ENCODE measurements at places on chromosomes 16 and 17.

GRCh38 chr16:2432801-2433505 lies 3.7 kb downstream of the CCNF start:
- DNase-seq: no peak

DNA sequence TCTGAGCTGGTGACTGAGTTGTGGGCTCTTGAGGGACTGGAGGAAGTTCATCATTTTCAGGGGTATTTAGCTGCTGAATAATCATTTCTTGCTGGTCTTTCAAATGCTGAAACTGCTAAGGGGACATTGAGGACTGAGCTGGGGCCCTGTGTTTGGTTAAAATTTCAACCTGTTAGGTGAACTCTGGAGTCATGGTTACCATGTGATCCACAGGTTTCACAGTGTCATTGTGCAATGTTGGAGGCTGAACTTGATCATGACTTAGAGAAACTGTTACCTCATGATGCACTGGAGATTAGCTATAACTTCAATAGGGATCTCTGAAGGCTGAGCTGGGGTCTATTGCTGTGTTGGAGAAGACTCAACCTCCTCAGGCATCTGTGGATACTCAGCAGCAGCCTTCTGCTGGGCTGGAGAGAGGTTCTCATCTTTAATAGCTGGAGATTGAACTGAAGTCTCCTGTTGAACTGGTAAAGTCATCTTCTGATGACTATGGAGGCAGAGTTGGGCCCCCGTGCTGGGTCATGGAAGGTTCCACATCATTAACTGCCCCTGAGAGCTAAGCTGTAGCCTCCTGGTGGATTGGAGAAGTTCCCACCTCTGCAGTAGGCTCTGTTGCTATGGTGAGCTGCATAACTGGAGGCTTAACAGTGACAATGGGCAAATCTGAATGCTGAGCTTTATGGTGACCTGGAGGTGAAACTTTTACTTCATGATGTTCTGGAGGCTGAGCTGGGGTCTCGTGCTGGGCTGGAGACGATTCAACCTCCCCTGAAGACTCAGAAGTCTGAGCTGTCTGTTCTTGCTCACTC lies 15.2 kb downstream of the RDM1 start:
- no peak for DNase-seq

GRCh38 chr17:70859829-70860228 lies 690.5 kb downstream of the KCNJ2 start:
- no peak for DNase-seq

DNA sequence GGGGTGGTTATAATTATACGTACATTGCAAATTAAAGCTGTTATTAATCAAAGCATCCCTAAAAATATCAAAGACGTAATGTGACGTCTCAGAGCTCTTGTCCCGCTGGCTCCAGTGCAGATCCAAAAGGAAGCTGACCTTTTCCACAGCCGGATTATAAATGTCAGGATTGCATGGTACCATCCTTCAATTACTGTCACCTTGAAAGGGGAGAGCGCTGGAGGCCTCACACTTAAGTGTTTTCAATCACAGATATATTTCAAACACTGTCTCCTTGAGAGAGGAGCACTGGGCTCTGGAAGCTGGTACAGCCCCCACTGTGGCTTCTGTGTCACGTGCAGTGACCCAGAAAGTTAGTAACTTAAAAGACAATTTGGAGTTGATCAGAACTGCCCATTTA lies 94.2 kb downstream of the AIPL1 start:
- no peak for DNase-seq

DNA sequence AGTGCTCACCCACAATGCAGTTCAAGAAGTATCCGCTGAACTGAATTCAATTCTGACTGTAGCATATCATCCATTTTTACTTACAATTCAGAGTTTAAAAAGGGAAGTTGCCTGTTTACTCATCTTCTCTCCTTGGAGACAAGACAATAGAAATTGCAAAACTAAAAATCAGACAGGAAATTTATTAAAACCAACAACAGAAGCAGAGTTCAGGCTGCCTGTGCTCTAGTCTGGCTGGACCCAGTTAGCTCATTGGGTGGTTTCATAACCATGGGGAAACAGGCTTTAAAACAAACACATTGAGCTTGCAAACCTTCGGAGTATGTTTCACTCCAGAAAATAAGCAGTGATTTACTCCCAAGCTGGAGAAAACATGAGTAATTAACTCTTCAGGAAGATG lies 321.4 kb downstream of the GRIN2A start:
- DNase-seq: no peak

DNA sequence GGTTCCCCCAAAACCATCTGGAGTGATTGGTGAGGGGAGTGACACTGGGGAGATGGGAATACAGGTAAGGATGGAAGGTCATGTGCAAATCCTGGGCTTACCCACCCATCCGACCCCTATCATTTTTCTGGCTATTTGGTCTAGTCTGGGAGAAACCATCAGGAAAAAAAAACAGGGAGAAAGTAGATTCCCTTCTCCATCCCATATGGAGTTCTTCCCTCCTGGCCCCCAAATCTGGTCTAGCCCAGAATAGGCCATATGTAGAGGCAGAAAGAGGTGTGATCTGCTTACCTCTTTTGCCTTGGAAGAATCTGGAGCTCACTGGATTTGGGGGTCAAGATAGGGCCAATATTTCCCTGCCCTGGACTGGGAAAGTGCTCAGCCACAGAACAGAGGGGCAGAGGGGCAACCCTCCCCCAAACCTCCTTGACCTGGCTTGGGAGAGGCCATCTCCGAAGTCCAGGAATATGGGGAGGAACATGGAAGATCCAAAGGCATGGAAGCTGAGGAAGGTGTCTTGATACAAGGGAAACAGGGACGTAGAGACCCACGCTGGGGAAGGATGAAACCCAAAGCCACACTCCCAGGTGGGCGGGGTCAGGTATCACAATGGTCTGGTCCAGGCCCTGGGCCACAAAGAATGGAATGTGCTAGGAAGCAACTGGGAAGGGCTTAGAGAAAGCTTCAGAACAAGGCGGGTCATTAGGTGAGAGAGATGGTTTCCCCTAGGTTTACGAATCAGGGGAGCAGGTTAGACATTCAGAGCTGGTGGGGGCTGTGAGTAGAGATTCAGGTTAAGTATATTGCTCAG lies 16.2 kb downstream of the CHRNB1 start:
- no peak for DNase-seq

DNA sequence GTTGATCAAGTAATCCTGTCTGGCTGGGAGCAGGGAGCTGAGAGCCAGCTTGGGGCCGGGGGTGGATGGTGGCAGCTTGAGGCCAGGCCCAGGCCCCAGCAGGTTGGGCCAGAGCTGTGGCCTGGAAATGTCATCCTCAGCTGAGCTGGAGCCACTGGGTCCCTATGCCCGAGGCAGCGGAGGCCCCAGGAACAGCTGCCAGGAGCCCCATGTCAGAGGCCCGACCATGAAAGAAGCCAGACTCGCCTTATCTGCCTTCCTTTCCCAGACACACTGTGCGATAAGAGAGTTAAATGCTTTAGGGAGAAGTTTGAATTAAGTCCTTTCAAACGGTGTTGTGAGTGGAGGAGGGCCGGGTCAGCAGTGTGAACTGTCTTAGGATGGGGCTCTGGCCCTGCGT lies 3.5 kb downstream of the SMTNL2 start:
- no peak for DNase-seq

DNA sequence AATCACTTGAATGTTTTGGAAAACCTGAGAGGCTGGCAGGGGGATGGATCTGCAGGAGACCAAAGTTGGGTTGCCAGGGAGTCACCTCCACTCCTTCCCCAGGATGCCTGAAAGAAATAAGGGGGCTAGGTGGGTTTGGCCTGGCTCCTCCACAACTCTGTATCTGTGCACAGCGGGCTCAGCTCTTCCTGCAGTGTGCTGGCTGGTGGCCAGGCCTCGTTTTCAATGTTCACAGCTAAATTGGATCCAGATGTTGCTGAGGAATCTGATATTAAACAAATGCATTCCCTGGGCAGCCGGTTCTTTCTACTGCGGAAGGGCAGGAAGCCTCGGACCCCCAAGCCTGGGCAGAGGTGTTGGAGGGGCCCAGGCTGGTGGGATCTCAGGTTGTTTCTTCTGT lies 106.2 kb downstream of the N4BP1 start:
- no peak for DNase-seq

- DNase-seq: no peak
These were observed 275.7 kb downstream of the WWOX start for GRCh38 chr16:78375055-78375679.

- DNase-seq: no peak
These were observed 9.2 kb upstream of the SSTR2 start for GRCh38 chr17:73155410-73156165.

GRCh38 chr17:77737442-77738265 lies 220.8 kb upstream of the TNRC6C start:
- DNase-seq: no peak

- DNase-seq: no peak
These were observed 59.0 kb downstream of the ABR start for GRCh38 chr17:1120596-1121441.

DNA sequence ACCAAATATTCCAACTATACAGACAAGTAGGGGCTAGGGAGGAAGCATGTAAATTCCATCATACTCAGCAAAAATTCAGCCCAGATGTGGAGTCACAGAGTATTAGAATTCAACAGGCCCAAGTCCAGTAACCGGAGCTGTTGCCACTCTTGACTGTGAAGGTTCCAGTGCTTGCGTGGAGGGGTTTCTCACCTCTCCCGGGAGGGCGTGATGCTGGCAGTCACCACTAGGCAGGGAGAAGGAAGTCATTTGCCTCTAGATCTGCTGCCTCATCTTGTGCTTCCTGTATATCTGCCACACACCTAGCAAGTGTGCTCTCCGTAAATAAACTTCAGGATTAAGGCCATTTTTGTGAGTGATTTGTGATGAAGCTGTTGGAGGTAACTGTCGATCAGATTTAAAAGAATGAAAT lies 1.0 kb upstream of the CKLF start:
- peak; percentile 30 for DNase-seq

GRCh38 chr16:27474921-27475320 lies 72.9 kb downstream of the IL21R start:
- DNase-seq: no peak

DNA sequence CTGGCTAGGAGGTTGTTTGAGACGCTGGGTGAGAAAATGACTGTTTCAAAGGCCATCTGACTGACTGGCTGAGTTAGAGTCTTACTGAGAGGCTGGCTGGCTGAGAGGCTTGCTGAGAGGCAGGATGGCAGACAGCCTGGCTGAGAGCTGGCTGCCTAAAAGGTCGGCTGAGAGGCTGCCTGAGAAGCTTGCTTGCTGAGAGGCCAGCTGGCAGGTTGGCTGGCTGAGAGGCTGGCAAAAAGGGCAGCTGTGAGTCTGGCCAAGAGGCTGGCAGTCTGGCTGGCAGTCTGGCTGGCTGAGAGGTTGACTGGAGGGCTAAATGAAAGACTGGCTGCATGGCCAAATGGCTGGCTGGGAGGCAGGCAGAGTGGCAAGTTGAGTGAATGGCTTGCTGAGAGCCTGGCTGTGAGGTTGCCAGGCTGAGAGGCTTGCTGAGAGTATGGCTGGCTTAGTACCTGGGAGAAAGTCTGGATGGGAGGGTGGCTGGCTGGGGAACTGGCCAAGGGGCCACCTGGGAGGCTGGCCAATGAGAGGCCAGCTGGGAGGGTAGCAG lies 35.3 kb upstream of the ACSM2B start:
- DNase-seq: no peak

DNA sequence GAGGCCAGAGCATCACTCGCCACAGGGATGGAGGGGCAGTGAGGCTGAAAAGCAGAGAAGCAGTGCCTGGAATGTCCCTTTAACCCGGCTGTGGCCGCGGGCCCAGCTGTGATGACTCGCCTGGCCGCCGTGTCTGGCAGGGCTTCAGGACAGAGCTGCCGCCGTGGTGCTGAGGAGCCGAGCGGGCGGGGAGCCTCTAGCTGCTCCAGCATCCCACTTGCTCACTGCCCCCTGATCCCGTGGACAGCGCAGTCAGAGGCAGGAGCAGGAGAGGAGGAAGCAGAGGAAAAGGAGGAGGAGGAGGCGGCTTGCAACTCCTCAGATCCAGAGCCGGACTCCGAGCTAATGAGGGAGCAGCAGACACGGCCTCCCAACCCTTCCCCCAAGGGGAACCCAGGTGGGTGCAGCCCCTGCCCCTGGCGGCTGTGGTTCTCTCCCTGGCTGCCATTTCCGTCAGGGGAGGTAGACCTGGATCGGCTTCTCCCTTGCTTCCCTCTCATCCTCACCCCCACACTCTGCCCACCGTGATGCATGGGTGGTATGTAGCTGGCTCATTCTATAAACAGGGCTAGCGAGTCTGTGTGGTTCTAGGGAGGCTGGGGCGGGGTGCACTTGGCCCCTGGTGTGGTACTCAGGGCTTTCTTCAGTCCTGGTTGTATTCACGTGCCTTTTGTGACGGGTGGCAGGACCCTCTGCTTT lies 165.7 kb downstream of the CMIP start:
- DNase-seq: no peak

GRCh38 chr16:729768-730665 lies 3.1 kb downstream of the HAGHL start:
- no peak for DNase-seq

GRCh38 chr16:69397821-69398521 lies 12.2 kb upstream of the TERF2 start:
- DNase-seq: no peak

- no peak for DNase-seq
These were observed 271.4 kb upstream of the MAF start for GRCh38 chr16:79871906-79872305.

DNA sequence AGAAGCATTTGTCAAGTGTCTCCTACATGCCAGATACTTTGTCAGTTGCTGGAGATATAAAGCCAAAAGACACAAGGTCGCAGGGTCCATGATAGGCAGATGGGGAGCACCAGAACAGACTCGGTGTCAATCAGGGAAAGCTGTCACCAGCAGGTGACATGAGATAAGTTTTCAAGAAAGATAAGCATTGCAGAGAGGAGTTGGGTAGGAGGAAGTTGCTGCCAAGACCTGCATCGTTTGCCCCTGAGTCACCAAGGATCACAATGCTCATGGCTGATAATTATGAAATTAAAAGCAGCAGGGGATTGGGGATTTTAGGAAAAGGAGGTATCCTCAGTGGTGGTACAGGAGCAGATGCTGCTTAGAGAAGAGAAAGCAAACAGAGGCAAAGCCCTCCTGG lies 551.1 kb upstream of the CDH11 start:
- DNase-seq: no peak

DNA sequence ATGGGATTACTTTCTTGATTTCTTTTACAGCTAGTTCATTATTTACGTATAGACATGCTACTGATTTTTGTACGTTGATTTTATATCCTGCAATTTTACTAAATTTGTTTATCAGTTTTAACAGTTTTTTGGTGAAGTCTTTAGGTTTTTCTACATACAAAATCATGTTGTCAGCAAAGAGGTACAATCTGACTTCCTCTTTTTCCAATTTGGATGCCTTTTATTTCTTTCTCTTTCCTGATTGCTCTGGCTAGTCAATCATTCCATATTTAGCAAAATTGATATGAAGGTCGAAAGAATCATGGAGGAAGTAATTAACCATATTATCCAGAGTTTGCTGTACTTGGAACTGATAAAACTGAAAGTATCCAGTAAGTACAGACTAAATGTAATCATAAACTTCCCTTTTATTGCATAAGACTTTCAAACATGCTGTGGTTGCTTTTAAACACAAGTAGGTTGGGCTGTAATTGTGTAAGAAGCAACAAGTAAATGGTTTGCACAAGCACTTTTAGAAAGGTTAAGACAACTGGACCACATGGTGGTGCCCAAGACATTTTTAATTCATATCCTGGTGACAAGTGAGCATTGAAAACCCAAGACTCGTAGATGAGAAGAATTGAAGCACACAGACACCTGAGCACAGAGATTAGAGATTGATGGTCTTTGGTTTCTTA lies 8.4 kb downstream of the GDE1 start:
- DNase-seq: no peak

GRCh38 chr17:71790791-71791190 lies 330.0 kb upstream of the SOX9 start:
- DNase-seq: no peak

- no peak for DNase-seq
These were observed 25.7 kb downstream of the TRPV2 start for GRCh38 chr17:16440901-16441629.

Measured in GM12864 (cell line).